ENCODE measurements at places on chromosomes 5 and 9.
A peak's percentile ranks its signal among the peaks of the same experiment; 100 is the strongest.

DNA sequence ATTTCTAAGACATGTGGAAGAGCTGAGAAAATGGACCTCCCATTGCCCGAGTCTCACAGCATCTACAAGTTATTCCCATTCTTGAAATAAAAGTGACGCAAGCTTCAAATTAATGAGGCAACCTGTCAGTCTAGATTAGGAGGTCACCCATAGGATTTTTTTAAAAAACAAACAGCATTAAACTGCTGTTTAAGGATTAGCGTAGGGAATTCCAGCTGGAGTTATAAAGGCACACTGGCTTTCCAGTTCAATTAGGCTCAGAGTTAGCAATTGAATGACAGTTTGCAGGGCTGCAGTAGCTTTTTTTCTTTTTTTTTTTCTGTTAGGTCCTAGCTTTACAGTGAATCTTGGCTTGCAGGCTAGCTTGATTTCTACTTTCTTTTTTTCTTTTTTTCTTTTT, 16.2 kb downstream of the PRKACG start:
- DNase-seq = no peak

GRCh38 chr9:92424340-92424739, at the start of gene OMD:
OMD (minus strand) TSS chr9:92424471; CDS start chr9:92417558, 6,913 bp downstream.
- no peak for DNase-seq

DNA sequence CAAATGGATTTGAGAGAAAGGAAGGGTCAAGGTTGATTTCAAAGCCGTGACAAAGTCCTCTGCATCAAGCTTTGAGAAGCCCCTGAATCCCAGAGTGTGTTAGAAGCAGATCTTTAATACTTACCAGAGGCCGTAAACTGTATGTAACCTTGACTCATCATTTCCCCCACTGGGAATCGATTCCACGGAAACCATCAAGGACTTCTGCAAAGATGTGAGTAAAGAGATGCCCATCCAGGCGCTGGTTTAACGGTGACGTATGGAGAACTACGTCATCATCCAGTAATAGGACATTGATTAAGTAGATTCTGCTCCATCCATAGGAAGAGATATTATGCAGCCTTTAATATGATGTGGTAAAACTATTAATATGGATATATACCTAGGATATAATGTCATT, 1.6 kb downstream of the RNF183 start:
- DNase-seq = no peak

DNA sequence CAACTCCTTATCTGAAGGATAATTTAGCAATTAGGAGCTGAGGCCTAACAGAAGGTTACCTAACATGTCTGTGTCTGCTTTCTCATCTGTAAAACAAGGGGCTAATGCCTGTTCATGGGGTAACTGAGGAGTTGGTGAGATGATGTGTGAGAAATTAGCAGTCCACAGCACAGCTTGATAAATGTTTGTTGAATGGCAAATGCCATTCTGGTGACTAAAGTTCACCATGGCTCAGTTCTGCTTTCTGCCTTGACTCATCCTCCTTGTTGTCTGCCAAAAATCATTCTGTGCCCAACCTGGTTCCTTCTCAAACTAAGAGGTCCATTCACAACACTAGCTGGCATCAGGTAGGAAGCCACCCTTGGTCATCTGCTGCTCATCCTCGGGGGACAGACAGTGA, 552.0 kb upstream of the KLF4 start:
- DNase-seq = no peak

- DNase-seq = no peak
Measured at GRCh38 chr5:43294226-43294625, 19.0 kb downstream of the HMGCS1 start.

DNA sequence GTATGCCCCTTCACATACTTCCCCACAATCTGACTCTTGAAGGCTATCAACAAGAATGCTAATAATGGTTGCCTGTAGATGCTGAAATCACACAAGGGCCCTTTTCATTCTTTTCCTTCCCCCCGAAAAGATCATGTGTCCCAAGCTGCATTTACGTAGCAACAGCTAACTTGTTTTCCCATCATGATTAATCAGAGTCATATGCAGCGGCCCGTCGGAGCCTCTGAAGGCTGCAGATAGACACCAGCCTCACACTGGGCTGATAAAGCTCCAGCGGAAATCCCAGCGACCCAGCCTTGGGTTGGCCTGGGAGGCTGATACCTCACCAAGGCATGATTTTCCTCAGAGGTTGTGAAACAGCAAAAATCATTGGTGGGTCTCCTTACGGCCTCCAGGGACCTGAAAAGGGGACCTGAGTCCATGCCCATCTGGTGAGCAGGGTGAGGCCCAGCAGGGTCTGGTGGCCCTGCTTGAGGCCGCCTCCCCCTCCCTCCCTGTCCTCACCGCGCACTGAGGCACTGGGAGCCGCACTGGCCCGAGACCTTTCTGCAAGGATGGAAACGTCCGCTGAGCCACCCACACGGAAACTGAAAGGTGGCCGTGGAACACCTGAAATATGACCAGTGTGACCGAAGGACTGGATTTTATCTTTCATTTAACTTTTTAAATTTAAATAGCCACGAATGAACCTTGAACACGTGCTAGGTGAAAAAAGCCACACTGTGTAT, 114.2 kb upstream of the PHYKPL start:
- no peak for DNase-seq

DNA sequence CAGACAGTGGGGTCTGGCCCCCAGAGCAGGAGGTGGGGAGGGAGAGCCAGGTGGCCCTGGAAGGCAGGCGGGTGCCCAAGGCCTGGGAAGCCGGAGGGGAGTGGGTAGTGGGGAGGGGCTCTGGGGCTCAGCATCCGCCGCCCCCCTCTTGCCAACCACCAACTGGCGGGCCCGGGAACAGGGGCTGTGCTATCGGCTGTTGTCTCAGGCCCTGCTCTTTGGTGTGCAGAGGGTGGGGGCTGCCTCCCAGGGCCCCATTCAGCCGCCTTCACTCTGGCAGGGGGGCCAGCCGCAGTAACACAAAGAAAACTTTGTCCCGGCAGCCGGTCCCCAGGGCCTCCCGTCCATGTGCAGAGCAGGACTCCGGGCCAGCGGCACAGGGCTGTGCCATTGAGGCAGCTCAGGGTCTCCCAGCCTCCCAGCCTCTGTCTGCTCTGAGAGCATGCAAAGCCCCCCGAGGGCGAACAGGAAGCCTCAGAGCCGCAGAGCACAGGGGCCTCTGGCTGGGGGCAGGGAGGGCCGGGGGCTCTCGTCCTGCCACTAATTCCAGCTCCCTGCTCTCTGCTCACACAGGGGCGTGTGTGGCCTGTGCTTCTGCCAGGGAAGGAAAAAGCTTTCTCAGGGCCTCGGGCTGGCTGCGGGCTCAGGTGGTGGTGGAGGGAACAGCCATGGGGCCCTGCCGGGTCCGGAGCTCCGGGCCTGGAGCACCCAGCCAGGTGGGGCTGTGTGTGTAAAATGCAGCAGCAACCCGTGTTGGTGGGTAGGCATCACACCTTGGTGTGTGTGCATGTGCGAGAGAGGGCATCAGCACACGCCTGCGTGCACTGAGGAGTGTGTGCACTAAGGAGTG, 54.2 kb upstream of the NOTCH1 start:
- no peak for DNase-seq

GRCh38 chr5:66848749-66849641, 252.8 kb downstream of the MAST4 start:
- DNase-seq = no peak

- DNase-seq = no peak
Measured at GRCh38 chr5:84086511-84086910, 298.2 kb downstream of the EDIL3 start.

DNA sequence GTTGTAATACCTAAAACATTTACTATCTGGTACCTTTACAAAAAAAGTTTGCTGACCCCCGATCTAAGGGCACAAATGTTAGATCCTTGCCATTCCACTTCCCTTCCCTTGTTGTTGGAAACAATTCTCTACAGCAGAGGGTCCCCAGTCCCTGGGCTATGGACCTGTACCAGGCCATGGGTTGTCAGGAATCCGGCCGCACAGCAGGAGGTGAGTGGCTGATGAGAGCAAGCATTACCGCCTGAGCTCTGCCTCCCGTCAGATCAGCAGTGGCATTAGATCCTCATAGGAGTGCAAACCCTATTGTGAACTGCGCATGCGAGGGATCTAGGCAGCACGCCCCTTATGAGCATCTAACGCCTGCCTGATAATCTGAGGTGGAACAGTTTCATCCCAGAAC, 248.5 kb downstream of the AP3B1 start:
- DNase-seq = no peak

- no peak for DNase-seq
Measured at GRCh38 chr5:149404746-149405549, 25.9 kb upstream of the IL17B start.

- no peak for DNase-seq
Measured at GRCh38 chr9:108517651-108518365, 338.0 kb downstream of the ACTL7B start.

GRCh38 chr5:67215519-67216471, 19.2 kb upstream of the CD180 start:
- DNase-seq = peak; percentile 77

GRCh38 chr5:33883482-33883881, 8.3 kb downstream of the ADAMTS12 start:
- DNase-seq = no peak

GRCh38 chr5:1062761-1063568, 48.9 kb downstream of the SLC12A7 start:
- DNase-seq = no peak

- no peak for DNase-seq
Measured at GRCh38 chr9:100555471-100555870, 22.4 kb upstream of the CAVIN4 start.

DNA sequence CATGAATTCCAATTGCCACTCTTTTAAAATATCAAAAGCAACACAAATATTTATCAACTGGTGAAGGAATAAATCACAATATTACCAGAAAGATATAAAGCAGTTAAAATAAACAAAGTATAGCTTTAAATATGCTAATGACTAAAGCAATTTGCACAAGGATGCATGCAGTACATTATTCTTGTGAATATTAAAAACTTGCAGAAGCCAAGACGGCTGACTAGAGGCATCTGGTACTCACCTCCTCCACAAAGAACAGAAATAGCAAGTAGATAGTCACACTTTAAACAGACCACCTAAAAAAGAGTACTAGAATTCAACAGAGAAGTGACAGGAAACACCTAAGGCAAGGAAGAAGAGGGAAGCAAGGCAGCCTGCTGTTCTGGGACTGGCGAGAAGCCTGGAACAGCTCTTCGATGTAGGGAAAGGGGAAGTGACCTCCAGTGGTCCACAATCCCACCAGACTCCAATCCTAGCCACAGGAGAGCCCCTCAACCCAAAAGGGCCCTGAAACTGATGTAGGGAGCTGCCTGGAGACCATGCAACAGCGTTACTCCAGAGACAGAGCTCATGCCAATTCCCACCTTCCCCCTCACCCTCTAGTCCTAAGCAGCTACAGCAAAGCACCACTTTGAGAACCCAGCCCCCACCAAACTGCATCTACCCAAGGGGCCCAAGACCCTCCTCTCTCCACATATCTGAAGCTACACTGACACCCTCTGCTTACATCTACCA, 86.3 kb downstream of the LPAR1 start:
- no peak for DNase-seq

DNA sequence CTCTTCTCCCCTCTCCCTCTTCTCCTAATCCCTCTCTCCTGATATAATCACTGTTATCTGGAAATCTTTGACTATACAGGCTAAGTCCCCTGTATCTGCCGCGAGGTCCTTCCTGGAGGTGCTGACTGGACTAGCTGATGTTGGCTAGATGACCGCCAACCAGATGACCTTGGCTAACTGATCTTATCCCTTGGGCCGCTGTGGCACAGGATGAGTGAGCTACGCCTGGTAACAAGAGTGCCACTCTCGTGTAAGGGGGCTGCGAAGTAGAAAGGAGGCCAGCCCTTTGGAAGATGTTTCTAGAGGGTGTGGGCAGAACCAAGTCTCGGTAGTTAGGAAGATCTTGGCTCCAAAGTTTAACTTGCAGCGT, 345 bp upstream of the PRRC1 start:
- no peak for DNase-seq

GRCh38 chr5:80215523-80215922, 40.3 kb downstream of the SERINC5 start:
- no peak for DNase-seq

DNA sequence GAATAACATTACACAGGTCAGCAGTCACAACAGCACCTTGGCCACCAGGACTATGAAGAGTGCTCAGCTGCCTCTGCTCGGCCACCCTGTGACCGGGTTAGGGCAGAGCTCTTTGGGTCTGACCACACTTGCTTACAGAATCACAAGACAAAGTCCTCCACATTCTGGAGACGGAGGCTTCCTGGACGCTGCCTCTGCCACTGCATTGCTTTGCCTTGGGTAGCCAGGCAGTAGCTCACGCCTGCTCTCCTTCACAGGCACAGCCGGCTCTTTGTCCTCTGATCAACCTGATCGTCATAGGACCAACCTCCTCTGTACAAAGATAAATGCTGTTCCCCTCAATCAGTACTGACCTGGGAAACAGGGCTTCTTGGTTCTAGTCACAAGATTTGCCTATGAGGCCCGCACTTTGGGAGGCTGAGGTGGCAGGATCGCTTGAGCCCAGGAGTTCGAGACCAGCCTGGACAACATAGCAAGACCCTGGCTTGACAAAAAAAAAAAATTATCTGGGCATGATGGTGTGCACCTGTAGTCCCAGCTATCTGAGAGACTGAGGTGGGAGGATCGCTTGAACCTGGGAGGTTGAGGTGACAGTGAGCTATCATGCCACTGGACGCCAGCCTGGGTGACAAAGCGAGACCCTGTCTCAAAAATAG, 128.4 kb upstream of the IER5L start:
- DNase-seq = no peak

- no peak for DNase-seq
Measured at GRCh38 chr5:98099448-98100105, 673.9 kb upstream of the RGMB start.

GRCh38 chr5:133934822-133935666, 33.4 kb downstream of the C5orf15 start:
- DNase-seq = no peak

GRCh38 chr5:112479418-112479817, 60.3 kb upstream of the EPB41L4A start:
- no peak for DNase-seq

- DNase-seq = no peak
Measured at GRCh38 chr9:13810510-13810909, 503.4 kb downstream of the NFIB start.

- no peak for DNase-seq
Measured at GRCh38 chr5:115489733-115490132, 54.8 kb downstream of the FEM1C start.

DNA sequence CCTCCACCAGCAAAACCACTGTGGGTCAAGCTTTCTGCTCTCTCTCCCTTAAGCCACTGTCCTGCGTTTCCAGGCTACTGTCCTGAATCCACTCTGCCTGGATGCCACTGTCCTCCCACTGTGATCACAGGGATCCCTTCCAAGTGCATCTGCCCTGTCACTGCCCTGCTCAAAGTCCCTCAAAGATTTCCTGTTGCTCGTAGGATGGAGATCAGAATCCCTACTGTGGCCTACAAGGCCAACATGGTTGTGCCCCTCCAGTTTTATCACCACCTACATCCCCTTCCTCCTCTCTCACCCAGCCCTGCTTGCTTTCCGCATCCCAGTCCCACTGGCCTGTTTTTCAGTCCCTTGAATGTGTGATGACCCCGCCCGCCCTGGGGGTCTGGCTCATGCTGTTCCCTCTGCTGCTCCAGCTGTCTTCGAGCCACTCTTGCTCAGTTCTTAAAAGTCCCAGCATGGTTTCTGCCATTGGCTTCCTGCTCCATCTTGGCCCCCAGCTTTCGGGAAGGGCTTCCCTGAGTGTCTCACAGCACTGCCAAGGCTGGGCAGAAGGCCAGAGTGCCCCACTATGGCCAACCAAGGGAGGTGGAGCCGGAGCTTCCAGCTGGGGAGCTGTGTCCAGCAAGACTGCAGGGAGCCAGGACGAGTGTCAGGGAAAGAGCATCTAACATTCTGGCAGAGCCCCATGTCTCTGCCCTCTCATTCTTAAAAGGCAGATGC, 12.9 kb upstream of the FRRS1L start:
- no peak for DNase-seq

- no peak for DNase-seq
Measured at GRCh38 chr5:42514754-42515153, 91.5 kb downstream of the GHR start.
